ENCODE measurements at places on chromosomes 12 and 14. TPM values are rescaled to one million over a fixed set of nuclear protein-coding genes. Genes with fewer than 3 reads are reported as not detected.

- no peak for DNase-seq
These were observed 58.7 kb downstream of the LRRC74A start for GRCh38 chr14:76884853-76885276.

GRCh38 chr14:74417611-74418010 is 8.4 kb downstream of the SYNDIG1L start:
- no peak for DNase-seq

The MYF6 gene
- total RNA-seq = not detected

The IKZF4 gene
- 5.6 TPM for total RNA-seq

DNA sequence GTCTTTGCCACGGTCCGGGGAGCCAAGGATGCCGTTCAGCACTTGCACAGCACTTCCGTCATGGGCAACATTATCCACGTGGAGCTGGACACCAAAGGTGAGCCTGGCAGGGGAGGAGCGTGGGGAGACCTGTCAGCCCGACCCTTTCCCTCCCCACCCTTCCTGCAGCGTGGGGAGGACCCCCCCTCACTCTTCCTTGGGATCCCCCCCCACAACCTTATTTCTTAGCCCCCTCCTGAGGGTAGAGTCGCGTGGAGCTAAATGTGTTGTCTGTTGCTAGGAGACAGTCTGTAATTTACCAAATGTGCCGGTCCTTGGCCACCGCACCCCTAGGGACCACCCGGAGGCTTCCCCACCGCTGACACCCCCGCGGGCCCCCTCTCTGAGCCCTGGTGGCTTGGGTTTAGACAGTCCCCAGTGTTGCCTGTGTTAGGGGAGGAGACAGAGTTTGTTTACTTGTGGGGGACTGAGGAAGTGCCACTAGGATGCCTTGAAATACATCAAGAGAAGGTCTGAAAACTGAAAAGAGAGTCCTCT is 2.3 kb downstream of the SETD1B start:
- DNase-seq = no peak

DNA sequence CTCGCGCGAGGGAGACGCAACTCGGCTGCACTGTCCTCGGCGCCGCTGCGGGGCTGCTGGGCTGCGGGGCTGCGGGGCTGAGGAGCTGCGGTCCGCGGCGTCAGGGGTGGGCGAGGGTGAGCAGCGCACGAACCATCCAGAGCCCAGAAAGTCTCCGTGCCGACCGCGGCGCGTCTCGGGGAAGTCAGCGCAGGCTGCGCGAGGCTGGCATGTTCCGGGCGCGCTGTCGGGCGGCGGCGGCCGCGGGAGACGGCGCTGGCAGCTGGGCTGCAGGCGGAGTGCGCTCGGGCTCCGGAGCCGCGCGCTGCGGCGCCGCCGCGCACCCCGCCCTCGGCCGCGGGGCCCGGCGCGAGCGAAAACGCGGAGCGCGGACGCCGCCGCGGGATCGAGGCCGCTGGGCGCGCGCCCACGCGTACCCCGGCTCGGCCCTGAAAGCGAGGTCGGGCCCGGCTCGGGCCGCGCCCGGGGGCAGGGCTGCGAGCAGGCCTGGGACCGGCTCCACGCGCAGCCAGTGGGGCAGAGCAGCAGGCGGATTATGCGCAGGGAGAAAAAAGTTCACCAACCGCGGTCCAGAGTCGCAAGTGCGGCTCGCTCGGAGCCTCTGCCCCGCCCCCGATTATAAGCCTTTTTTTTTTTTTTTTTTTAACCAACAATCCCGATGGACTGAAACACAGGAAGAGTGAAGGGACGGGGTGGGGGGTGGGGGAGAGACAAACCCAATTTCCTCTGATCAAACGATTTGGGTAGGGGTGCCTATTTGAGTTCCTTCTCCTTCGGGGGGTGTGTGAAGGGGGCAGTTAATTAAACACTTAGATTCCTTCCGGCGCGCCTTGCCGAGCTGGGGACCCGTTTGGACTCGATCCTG is at the start of gene PRICKLE1:
Gene PRICKLE1 (minus strand): TSS at position 282 of the 865 bp plus-strand sequence. CDS start 117,230 bp downstream, outside the sequence.
- DNase-seq = peak; percentile 83

GRCh38 chr12:41223600-41223999 is 35.5 kb downstream of the PDZRN4 start:
- no peak for DNase-seq

- no peak for DNase-seq
These were observed 33.8 kb downstream of the ATF7 start for GRCh38 chr12:53592426-53592825.

DNA sequence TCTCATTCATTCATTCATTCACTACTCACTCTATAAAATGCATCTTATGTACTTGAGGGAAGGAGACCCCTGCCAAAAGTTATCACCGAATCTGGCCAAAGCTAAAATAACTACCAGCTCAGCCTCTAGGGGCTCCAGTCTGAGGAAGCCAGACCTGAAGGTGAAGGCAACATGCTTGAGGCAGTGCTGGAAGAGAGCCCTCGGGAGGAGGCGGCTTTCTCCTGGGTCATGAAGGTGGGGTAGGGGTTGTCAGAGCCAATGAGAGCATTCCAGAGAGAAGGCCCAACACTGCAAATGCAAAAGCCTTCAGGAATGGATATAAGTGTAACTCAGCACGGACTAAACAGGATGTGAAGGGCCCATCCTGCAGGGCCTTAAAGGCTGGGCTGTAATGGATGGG is 62.4 kb downstream of the GSC start:
- DNase-seq = no peak

DNA sequence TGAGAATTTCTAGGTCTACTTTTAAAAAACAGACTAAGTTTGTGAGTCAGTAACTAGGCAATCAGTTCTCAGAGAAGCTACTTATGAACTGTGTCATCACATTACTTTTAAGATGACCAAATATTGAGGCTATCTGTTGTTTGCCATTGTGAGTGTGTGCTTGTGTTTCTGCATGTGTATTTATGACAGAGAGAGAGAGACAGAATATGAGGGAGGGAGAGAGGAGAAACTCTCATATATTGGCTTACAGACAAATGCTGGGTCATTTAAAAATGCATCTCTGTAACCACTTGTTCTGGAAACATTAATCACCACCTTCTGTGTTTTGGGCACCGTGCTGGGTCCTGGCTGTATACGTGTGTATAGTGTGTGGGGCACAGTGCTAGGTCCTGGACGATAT is 161.5 kb upstream of the FRMD6 start:
- DNase-seq = no peak

DNA sequence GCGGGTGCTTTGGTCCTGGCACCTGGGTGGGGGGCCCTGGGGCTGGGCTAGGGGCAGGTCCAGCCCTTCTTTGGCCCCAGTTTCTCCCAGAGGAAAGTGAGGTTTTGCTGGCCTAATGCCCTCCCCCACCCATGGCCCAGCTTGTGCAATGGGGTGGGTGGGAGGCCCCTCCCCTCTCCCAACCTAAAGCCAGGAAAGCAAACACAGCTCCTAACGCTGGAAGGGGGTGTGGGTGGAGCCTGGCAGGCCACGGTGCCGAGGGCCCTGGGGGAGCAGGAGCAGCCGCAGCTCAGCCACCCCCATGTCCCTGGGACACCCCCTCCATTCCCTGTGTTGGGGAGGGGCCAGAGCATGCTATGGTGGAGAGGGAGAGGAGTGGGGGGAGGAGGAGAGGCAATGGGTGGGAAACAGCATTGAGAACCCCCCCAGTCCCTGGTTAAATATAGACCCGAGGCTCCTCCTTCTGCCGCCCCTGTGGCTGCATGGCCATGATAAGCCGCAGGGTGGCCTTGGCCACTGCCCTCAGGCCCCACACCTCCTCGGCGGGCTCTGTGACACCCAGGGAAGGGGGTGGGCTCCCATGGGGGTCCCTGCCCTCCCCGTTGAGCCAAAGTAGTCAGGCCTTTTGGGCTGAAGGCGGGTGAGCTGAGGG is 4.7 kb downstream of the EXOC3L4 start:
- no peak for DNase-seq

The GEMIN2 gene
- 9.6 TPM for total RNA-seq

DNA sequence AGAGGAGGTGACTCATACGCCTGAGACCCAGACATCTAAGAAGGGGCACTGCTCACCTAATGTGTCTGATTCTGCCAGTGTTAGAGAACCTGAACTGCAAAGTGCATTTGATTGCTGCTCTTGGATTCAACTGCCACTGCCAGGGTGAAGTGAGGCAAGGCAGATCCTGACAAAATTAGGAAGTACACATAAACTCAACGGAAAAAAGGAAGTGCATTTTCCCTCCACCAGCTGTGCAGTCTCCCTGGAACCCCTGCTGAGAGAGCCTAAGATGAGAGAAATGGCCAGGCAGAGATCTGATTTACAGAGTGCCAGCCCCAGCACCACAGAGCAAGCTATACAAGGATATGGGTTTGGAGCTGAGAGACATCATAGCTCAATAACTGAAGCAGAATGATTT is 215.3 kb downstream of the SEC23A start:
- DNase-seq = no peak

The FOXN4 gene
- total RNA-seq = not detected

GRCh38 chr12:4045786-4046494 is 172.7 kb upstream of the PARP11 start:
- DNase-seq = no peak

- DNase-seq = no peak
These were observed 153.2 kb downstream of the SMOC1 start for GRCh38 chr14:70032447-70032846.

The GLT8D2 gene
- 12.4 TPM for total RNA-seq

The BICDL1 gene
- 0.57 TPM for total RNA-seq

- DNase-seq = no peak
These were observed 109.5 kb downstream of the FOXG1 start for GRCh38 chr14:28875934-28876571.

- no peak for DNase-seq
These were observed 11.2 kb upstream of the PNMA1 start for GRCh38 chr14:73725116-73726024.

GRCh38 chr12:81461163-81461562 is 298.0 kb downstream of the PPFIA2 start:
- DNase-seq = no peak

DNA sequence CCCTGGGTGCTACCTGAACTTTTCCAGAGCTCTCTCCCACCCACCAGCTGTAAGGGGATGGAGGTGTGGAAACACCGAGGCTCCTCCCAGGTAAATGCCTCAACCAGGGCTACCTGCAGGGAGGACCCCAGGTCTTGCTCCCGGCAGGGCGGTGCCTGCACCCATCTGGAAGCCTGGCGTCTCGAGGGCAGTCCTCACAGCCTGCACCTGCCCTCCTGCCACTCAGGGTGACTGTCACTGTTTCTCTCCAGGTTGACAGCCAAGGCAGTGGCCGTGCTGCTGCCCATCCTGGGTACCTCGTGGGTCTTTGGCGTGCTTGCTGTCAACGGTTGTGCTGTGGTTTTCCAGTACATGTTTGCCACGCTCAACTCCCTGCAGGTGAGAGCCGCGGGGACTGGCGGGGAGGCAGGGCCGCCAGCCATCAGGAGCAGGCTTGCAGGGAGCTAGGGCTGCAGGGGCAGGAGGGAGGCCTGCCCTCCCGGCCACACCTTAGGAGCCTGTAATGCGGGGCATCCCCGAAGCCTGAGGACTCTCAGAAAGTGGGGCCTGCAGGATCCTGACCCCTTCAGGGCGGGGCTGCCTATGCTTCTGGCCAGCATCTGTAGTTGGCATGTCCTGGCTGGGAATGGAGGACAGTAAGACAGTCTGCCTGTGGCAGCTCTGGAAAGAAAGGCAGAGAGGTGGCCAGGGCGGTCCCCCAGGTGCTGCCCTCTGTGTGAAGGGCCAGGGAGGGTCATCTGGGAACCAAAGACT is 182.3 kb downstream of the ADGRD1 start:
- no peak for DNase-seq

GRCh38 chr14:99896361-99896760 is 103.1 kb downstream of the EML1 start:
- no peak for DNase-seq

DNA sequence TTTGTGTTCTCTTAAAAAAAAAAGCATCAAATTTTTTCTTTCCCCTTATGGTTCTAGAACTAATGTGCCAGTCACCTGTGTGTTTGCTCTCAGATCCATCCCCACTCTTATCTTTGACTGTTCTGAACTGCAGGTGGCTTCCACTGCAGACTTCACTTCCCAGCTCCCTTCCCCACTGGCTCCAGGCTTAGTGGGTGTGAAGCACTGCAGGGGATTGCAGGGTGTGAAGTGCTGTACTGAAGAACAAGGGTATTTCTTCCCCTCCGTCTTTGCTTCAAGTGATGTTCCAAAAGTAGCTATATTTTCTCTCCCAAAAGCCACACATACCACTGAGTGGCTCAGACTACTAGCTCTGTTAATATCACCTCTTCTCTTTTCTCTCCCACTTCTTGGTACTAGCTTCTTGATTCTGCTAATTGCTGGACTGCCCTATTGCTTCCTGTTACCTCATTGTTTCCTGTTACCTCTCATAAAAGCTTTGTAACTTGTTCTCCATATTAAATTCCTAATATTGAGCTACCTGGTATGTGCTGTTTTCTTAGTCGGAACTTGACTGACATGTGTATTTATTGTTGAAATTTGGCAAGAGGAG is 115.4 kb upstream of the PRICKLE1 start:
- DNase-seq = no peak

DNA sequence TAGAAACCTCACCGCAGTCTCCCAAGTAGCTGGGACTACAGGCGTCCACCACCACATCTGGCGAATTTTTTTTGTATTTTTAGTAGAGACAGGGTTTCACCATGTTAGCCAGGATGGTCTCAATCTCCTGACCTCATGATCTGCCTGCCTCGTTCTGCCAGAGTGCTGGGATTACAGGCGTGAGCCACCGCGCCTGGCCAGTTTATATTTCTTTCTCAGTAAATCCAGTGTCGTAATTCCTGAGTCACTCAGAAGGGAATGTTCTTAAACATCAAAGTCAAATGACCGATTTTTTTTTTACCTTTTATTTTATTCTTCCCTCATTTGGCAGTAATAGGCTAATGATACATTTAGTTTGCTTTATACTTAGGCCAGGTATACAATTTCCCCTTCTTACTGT is 80.5 kb downstream of the FBXO33 start:
- DNase-seq = no peak

The BCL2L2 gene
- total RNA-seq = 81.7 TPM

DNA sequence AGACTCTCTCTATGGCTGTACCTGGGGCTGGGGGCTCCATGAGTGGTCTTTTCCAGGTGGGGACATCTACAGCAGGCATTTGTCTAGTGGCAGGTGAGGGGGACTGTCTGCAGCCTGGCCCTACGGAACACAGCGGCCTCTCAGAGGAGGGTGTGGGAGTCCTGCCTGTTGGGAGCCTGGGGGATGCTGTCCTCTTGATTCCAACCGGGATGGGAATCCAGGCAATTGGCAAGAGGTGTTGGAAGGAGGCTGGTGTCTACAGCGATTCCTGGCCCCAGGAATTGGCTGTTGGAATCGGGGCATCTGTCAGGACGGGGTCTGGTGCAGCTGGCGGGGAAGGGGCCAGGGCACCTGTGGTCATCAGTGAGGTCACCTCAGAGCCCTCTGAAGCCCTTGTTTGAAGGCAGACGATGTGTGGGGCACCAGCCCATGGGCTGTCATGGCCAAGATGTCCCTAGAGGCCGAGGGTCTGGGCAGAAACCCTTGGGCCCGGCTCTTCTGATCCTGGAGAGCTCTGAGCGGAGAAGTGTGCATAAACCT is 386.3 kb downstream of the TMEM121 start:
- DNase-seq = peak; percentile 64

- DNase-seq = peak; percentile 31
These were observed 109.2 kb downstream of the PRMT8 start for GRCh38 chr12:3600039-3600720.

The NELL2 gene
- 0.52 TPM for total RNA-seq

The RILPL2 gene
- total RNA-seq = 4.8 TPM

The EID3 gene
- total RNA-seq = 6.0 TPM

The SLC16A7 gene
- total RNA-seq = 29.3 TPM
